ENCODE measurements at places on chromosomes 16 and 17. TPM values are rescaled to one million over a fixed set of nuclear protein-coding genes. Genes with fewer than 3 reads are reported as not detected.

The PPL gene
- 0.11 TPM for polyA plus RNA-seq

The C16orf96 gene
- polyA plus RNA-seq: not detected

The DYNLRB2 gene
- 1.6 TPM for polyA plus RNA-seq

The CA4 gene
- polyA plus RNA-seq: not detected

The CDYL2 gene
- 1.6 TPM for polyA plus RNA-seq

The CRISPLD2 gene
- polyA plus RNA-seq: 0.16 TPM

The FOXJ1 gene
- polyA plus RNA-seq: not detected

The SYNGR3 gene
- polyA plus RNA-seq: 0.82 TPM

The RND2 gene
- not detected for polyA plus RNA-seq

The ZMYND15 gene
- not detected for polyA plus RNA-seq

The TBC1D24 gene
- 1.6 TPM for polyA plus RNA-seq

The TMEM235 gene
- polyA plus RNA-seq: not detected

The MYH13 gene
- polyA plus RNA-seq: not detected
